Muscle of arm (tissue), 14 donors: ENCODE measurements at places on chromosomes 1 and 21. TPM values are rescaled to one million over a fixed set of nuclear protein-coding genes. Genes with fewer than 3 reads are reported as not detected.

- no peak for DNase-seq
Measured at GRCh38 chr1:22662318-22662717, 9.3 kb downstream of the C1QB start.

DNA sequence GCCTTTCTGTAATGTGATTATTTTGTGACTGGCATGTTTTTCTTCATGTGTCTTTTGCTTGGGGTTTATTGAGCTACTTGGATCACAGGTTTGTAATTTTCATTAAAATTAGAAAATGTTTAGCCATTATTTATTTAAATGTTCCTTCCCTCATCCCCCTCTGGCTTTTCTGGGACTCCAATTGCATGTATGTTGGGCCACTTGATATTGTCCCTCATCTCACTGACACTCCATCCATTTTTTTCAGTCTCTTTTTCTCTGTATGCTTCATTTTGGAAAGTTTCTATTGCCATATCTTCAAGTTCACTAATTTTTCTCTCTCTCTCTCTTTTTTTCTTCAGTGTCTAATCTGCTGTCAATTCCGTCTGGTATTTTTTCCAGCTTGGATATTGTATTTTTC lies 390.1 kb downstream of the PRDM2 start:
- DNase-seq: no peak

DNA sequence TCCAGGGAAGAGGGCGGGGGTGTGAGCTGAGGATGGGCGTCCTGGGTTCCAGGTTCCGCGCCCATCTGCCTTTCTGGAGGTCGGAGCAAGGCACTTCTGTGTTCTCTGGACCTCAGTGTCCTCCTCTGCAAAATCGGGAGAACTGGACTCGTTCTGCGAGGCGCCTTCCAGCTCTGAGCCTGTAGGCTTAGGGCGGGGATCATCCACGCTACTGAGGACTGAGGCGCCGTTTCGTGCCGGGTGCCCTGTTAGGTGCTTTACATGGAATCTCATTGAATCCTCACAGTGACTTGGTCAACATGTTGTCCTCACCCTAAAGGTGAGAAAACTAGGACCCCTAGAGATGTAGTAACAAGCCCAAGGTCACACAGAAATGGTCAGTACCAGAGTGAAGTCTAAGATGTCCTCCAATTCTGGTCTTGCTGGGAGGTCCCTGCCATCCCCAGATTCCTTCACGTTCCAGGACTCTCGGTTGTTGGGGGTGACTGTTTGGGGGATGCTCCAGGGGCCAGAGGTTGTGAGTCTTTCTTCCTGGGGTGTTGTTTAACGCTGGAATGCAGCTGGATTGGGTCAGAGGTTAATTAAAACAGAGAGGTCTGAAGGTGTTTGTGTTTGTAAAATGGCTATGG lies 677 bp downstream of the PRKAA2 start:
- DNase-seq: peak; percentile 20

DNA sequence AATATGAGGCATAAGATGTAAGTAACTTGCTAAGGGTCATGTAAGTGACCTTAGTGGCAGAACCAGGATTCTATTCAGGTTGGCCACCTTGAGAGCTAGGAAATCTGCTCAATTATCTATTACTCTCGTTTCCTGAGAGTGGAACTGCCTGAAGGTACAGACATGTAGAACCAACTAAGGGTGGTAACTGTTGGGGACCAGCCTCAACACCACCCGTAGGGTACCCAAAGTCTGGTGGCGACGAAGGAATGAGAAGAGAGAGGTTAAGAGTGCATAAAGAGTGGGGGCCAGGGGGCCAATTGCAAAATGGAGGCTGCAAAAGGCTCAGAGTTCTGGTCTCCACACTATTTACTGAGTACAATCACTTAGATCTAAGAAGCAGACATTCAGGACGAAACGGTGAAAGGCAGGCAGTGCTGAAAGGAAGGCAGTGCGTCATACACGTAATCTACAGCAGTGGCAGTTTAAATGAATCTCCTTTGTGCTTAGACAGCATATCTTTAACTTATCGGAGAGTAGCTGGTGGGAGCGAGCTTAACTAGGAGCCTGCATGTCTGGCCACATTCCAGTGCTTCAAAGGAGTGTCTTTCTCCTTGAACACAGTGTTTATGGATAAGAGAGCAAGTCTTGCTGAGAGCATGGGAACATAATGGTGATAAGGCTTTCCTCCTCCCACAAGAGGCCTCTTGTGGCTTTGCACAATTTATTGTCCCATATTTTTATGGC lies 25.0 kb downstream of the SRSF4 start:
- DNase-seq: no peak

DNA sequence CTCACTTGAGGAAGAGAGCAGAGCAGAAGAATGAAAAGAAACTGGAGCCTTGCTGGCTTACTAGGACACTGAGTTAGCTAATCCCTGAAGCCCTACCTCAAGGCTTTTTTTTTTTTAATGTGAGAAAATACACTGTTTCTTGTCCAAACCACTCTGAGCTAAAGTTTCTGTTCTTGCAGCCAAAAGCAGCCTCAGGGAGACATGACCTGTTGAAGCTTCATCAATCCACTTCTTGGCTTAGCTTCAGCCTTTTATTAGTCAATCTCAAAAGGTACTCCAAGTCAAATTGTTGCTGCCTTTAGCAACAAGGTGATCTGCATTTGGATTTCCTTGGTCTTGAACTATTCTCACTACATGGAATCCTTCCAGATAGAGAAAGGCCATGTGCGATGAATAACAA lies 33.7 kb downstream of the CCDC185 start:
- DNase-seq: no peak

GRCh38 chr21:31564439-31564838 lies 95.1 kb upstream of the SOD1 start:
- no peak for DNase-seq

- no peak for DNase-seq
Measured at GRCh38 chr1:26535201-26535600, 5.6 kb downstream of the RPS6KA1 start.

DNA sequence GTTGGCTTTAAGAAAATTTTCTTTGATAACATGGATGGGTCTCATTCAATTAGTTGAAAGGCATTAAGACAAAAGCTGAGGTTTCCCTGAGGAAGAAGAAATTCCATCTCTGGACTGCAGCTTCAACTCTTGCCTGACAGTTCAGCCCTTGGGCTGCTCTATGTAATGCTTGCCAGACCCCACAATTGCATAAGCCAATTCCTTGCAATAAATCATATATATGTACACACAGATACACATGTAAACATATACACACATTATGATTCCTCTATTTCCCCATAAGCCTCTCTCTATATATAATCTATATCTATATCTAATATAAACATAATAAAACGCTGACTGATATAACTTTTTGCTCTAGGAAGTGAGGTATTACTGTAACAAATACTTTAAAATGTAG lies 301.5 kb upstream of the PRMT6 start:
- DNase-seq: no peak

GRCh38 chr1:114167226-114167625 lies 13.6 kb upstream of the SYT6 start:
- DNase-seq: no peak

DNA sequence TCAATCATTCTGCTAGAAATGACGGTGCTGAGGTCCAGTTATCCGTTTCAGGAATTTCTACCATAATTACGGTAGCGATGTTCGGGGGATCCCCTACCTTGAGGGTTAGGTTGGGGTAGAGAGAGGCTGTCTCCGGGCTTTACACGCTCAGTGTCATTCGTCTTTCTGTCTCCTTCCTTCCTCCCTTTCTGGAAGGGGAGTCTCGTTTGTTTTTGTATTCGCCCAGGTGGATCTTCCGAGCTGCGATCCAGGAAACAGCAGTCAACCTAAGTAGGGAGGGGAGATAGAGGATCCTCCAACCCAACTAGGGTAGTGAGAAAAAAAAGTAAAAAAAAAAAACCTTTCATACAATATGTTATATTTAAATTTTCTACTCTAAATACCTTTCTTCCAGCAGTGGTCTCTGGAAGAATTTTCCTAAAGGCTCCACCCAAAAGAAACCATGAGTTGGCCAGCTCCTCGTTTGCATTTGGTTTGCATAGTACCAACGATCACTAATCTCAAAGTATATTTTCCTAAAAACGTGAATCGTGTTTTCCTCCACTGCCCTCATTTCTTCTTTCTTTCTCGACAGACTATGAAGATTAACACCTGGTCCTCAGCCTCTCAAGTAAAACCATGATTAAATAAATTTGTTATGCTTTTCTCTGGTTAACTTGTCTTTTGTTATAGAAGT lies 611 bp upstream of the PIK3C2B start:
- no peak for DNase-seq

GRCh38 chr1:221149111-221149510 lies 269.9 kb downstream of the HLX start:
- DNase-seq: peak; percentile 39

DNA sequence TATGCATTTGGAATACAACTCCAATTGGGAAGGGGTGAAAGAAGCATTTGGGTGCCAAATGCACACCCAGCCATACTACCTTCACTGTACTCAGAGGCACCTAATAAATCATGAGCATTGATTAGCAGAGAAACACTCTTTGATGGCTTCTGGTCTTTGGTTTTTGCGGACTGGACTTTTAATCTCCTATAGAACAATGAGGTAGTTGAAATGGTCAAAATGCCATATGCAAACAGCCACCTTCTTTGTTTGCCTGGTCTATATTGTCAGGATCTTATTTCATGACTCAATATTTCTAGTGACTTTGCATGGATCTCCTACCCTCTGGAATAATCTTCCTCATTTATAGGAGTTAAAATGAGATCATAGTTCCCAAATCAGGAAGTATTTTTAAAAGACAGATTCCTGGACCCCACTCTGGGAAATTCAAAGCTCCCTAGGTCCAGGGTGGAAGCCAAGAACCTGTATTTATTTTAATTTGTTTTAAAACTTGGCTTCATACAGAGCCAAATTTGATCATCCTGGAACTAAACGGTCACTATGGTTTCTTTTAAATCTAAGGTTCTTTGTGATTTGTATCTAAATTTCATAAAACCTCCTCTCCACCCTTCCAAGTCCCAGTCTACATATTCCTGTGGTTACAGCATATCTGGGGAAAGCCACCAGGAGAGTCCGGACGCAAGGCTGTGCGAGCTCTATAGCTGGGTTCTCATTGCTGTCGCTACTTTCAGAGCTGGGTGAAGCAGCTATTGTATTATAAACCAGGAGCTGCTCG lies 8.7 kb downstream of the FAM3B start:
- DNase-seq: peak; percentile 20

GRCh38 chr1:82487778-82488177 lies 687.0 kb downstream of the ADGRL2 start:
- DNase-seq: no peak

GRCh38 chr1:186730951-186731729 lies 50.9 kb upstream of the PTGS2 start:
- no peak for DNase-seq

DNA sequence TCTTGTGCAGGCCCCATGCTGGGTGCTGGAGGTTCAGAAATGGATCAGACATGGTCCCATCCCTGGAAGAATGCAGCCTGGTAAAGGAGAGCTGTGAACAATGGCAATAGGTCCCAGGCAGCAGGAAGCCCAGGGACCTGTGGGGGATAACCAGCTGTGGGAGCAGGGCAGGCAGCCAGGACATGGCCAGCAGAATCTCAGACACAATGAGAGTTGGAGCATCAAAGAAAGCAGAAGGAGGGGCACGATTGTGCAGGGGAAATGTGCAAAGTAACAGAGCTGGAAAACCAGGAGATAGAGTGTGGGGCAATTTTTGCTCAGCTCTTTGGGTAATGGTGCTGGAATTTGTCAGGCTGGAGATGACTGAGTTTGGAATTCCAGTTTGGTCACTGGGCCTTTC lies 44.3 kb downstream of the C8B start:
- DNase-seq: no peak

GRCh38 chr21:34952701-34953100 lies 96.4 kb downstream of the RUNX1 start:
- DNase-seq: no peak

GRCh38 chr1:4527819-4528218 lies 126.6 kb upstream of the AJAP1 start:
- no peak for DNase-seq

GRCh38 chr1:73463873-73464272 lies 734.1 kb downstream of the LRRIQ3 start:
- DNase-seq: peak; percentile 7

PEX10 gene
- 15.3 TPM for polyA plus RNA-seq

CHML gene
- polyA plus RNA-seq: 18.5 TPM

RGS4 gene
- 2.2 TPM for polyA plus RNA-seq

EDARADD gene
- polyA plus RNA-seq: 0.44 TPM

CCDC185 gene
- polyA plus RNA-seq: not detected

UMODL1 gene
- polyA plus RNA-seq: not detected
